Right cardiac atrium (tissue), 5 donors: ENCODE measurements at places on chromosomes 1 and 21. TPM values are rescaled to one million over a fixed set of nuclear protein-coding genes. Genes with fewer than 3 reads are reported as not detected.
A peak's percentile ranks its signal among the peaks of the same experiment; 100 is the strongest.

- DNase-seq, result no peak
Observed at GRCh38 chr1:201269900-201270410, 13.4 kb upstream of the PKP1 start.

- DNase-seq, result no peak
Observed at GRCh38 chr1:116887212-116887611, 22.5 kb upstream of the PTGFRN start.

Gene FAM131C
- 2.6 TPM for total RNA-seq

DNA sequence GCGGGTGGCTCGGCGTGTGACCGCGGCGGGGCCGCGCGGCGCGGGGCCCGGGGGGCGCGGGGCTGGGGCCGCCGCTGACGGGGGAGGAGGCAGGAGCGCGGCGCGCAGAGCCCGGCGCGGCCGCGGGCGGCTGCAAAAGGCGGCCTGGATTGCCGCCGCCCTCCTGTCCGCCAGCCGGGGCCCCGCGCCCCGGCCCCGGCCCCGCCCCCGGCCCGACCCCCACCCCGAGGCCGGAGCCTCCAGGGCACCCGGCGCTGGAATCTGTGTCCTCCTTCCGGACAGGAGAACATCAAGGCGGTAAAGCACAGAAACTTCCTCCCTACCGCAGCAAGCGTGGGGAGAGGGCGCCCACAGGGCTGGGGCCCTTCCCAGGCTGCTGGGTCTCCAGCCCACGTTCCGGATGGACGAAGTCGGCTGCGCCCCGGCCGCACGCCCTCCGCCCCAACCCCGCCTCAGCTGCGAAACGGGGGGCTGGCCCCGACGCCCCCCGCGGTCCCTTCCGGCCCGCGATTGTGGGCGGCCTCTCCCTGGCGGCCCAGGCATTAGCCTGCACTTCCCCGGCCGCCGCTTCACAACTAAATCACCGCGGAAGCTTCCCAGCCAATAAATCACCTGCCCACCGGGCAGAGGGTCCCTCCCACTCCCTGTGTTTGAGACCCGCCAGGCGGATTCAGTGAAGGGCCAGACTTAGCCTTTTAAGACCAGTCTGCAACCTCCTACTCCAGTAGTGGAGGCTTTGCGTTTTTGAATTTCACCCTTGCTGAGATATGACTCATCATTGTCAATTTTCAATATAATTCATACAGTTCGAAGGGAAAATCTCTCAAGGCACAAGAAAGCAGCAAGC lies 106.0 kb downstream of the SLC45A1 start:
- DNase-seq, result peak; percentile 78

Gene RNF223
- total RNA-seq, result not detected

Gene UBE2J2
- total RNA-seq, result 36.1 TPM

- no peak for DNase-seq
Observed at GRCh38 chr21:42146273-42146805, 72.6 kb upstream of the ABCG1 start.

GRCh38 chr1:45205011-45205909 lies 1.1 kb downstream of the ZSWIM5 start:
- peak; percentile 47 for DNase-seq

GRCh38 chr1:37994886-37995566 lies 5.2 kb upstream of the SF3A3 start:
- no peak for DNase-seq

DNA sequence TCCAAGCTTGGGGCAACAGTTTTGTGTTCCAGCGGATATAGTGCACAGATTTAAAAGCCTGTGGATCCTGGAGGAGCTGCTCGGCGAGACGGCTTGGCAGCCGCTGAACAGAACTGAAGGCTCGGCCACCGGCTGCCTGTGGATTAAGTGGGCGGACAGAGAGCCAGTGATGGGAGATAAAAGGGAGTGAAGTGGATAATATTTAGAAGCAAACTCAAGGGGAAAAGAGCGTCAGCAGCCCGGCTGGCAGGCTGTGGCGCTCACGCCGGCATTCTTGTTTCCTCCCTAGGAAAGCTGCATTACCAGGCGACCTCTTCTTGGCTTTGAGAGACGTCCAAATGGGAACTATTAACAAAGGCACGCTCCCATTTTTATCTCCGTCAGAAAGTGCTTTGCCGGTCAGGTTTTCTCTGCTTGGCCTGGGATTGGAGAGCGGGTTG lies 10.4 kb downstream of the TRABD2B start:
- DNase-seq, result peak; percentile 75

DNA sequence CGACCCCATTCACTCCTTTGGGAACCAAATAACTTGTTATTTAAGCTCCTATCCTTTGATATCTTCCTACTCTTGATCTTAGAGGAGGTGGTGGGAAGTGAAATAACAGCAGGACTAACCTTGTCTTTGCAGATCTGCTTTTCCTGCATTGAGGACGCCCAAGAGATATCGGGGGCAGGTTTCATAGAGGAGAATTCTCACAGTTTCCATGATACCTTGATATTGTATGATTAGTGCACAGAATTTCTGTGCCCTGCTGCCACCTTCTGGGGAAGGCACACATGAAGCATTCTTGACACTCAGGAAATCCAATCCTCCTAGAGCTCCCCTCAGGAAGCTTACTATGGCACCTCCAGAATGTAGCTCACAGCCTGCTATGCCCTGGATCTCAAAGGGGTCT lies 1.6 kb downstream of the CD1B start:
- DNase-seq, result peak; percentile 52

DNA sequence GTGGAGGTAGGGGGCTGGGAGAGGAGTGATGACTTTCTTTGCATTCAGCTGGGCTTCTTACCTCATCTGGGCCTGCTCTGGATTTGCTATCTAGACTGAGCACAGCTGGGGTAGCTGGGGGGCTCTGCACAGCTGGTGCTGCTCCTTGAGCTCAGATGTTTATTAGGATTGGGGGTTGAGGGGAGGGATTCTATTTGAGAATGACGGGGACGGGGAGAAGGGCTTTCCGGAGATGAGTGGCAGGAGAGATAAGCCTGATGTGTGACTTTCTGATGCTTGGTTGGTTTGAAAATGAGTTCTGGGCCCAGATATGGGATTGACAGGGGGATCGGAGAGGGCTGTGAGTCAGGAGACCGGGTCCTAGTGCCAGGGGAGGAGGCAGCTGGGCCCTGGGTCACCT lies 146.1 kb upstream of the CSF3R start:
- DNase-seq, result no peak
